ENCODE measurements at places on chromosomes 3 and 15. TPM values are rescaled to one million over a fixed set of nuclear protein-coding genes. Genes with fewer than 3 reads are reported as not detected.

DNA sequence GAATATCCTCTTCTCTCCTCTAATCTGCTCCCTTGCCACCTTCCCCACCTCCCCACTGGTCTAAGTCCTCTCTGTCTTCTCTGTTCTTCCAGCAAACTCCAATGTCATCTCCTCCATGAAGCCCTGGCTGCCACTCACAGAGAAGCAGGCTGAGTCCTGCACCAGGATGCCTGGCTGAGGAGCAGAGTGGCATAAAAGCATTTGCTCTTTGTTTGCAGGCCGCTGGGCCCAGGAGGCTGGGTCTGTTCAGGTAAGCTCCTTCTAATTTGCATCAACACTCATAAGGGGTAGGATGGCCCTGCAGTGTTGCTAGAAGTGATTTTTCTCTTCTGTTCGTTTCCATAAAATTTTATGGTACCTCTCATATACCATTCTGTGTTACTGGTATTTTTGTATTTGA, 43.2 kb upstream of the KLHL25 start:
- DNase-seq = no peak
- H3K27me3 ChIP-seq = no peaks in the 10 kb centered on the region
- H3K36me3 ChIP-seq = no peaks in the 10 kb centered on the region
- no peak overlapping the region for H3K4me3 ChIP-seq
- H3K4me1 ChIP-seq = peaks cover 10% of the 10 kb centered on the region
- H3K27ac ChIP-seq = no peak overlapping the region

- H3K27ac ChIP-seq = no peak overlapping the region
- H3K4me1 ChIP-seq = peaks cover 5% of the 10 kb centered on the region
- peak; percentile 78 for DNase-seq
- H3K36me3 ChIP-seq = no peaks in the 10 kb centered on the region
- H3K4me3 ChIP-seq = no peak overlapping the region
Measured at GRCh38 chr15:72306211-72306785, 13.7 kb downstream of the CELF6 start.

- no peaks in the 10 kb centered on the region for H3K36me3 ChIP-seq
- no peaks in the 10 kb centered on the region for H3K27me3 ChIP-seq
- no peak overlapping the region for H3K27ac ChIP-seq
- no peak for DNase-seq
Measured at GRCh38 chr15:31488437-31489204, 162.0 kb downstream of the KLF13 start.

DNA sequence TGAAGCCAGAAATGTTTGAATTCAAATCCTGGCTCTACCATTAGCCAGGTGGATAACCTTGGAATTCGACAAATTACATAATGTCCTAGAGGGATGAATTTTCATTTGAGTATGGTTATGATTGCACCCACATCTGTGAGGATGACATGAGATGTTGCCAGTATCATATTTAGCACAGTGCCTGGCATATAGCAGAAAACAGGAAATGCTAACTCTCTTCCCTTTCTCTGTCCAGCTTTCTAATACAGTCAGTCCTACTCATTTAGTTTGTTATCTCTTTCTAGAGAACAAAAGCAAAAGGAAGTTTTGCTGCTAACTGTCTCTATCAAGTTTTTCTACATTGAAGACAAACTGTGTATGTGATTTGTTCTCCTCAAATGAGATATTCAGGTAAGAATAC, 231.7 kb downstream of the CPNE4 start:
- no peak overlapping the region for H3K4me3 ChIP-seq
- H3K27ac ChIP-seq = no peak overlapping the region
- no peak for DNase-seq
- H3K4me1 ChIP-seq = no peaks in the 10 kb centered on the region
- no peaks in the 10 kb centered on the region for H3K36me3 ChIP-seq

- H3K4me1 ChIP-seq = no peaks in the 10 kb centered on the region
- H3K27ac ChIP-seq = no peak overlapping the region
- no peaks in the 10 kb centered on the region for H3K27me3 ChIP-seq
- DNase-seq = no peak
Measured at GRCh38 chr3:39090922-39091321, 16.5 kb downstream of the GORASP1 start.

DNA sequence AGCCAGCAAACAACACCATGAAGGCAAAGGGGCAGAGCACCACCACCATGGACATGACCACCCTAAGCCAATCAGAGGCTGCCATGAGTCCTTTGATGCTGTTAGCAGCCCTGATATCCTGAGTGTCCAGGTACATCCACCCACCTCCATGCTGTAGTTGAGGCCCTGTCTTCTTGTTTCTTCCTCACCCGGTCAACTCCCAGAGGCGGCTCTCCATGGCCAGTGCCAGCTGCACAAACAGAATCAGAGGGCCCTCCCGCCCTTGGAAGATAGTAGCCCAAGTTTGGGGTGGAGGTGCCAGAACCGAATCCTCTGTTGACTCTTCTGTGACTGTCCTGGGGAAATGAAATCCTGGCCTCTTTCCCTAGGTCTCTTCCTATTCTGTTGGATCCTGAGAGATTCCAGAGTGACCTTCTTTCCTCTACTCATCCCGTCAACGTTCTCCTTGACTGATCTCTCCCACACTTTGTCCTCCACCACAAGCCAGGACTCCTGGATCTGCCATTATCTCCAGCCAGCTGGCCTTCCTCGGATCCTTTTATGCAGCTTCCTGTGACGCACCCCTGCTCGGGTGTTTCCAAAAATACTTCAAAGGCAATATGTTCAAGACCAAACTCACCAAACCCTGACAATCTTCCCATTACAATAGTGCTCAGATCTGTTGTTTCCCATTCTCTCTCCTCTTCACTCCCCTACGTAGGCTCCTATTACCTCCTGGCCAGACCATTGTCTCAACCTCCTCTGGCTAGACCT, 45.4 kb upstream of the DLG1 start:
- H3K27ac ChIP-seq = no peak overlapping the region
- DNase-seq = no peak

The HLTF gene
- 22.8 TPM for total RNA-seq

The C2CD4A gene
- total RNA-seq = not detected
